Tibial artery (tissue), 4 donors: ENCODE measurements at places on chromosomes 16 and 17.

GRCh38 chr17:2194889-2195335 lies 108.7 kb downstream of the SMG6 start:
- H3K27me3 ChIP-seq: no peaks in the 10 kb centered on the region
- DNase-seq: no peak
- peaks cover 6% of the 10 kb centered on the region for H3K4me1 ChIP-seq
- H3K4me3 ChIP-seq: no peak overlapping the region
- no peak overlapping the region for H3K27ac ChIP-seq
- H3K36me3 ChIP-seq: peaks cover 9% of the 10 kb centered on the region

DNA sequence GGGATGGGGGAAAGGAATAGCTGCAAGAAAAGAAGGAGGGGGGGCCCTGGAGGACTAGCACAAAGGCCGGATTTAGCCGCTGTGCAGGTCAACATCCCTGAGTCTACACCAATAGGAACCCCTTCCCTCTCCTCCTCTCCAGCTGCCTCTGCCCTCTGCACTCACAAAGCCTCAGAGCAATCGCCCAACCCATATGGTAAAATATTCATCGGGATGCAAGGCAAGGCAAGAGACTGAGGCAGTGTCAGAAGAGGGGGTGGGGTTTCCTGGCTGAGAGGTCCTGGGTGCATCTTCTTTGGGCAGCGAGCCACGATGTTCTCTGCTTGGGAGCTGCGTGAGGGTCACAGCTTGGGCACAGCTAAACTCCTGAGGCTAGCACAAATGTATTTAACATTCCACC lies 115.5 kb upstream of the NLRP1 start:
- no peak overlapping the region for H3K4me3 ChIP-seq
- peaks cover 31% of the 10 kb centered on the region for H3K27me3 ChIP-seq
- no peaks in the 10 kb centered on the region for H3K4me1 ChIP-seq
- no peaks in the 10 kb centered on the region for H3K36me3 ChIP-seq
- H3K27ac ChIP-seq: no peak overlapping the region

DNA sequence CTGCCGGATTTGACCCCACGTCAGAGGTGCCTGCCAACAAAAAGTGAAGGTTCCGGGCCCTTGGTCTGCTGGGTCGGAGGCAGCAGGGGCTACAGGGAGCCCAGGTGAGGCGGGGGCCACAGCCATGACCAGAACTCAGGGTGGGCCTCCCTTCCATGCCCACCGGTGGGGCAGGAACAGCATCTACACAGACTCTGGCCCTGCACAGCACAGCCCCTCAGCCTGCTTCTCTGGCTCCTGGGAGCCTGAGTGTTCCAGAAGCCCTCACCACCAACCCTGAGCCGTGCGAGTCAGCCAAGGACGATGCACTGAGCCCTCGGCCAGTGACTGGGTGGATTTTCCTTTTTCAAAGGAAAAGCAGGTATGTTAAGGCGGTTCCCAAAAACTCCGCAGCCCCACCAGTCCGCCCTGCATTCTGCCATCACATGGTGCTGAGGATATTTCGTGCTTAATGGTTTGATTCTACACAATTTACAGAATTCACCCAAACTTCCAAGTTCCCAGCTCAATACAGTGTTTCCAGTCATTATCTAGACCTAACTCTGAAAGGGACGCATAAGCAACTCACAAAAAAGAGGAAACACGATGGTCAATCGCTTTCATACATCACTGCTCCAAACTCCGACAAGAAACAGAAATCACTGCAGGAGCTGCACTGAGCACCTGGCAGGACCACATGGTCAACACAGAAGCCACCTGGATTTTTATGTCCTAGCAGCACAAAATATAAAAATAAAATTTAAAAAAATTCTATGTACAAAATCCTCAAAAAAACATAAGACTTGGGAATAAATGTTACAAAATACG lies 19.4 kb upstream of the C16orf95 start:
- H3K4me1 ChIP-seq: no peaks in the 10 kb centered on the region
- DNase-seq: no peak
- H3K27ac ChIP-seq: no peak overlapping the region
- no peaks in the 10 kb centered on the region for H3K27me3 ChIP-seq

DNA sequence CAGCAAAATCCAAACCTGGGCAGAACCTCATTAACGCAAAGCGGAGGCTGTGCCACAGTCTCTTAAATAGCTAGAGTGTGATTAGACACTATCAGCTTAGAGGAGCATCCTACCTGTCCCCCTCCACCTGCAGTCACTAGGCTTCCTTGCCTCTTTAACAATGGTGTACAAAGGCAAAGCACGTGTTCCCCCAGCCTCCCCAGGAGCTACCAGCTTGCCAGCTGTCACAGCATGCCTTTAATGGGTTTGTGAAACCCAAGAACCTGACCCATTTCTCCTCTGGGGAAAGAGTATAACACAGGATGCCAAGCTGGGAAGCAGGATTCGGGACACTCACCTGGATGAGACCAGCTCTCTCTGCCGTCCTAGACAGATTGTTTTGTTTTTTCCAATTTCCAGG lies 37.2 kb upstream of the TBX2 start:
- H3K27me3 ChIP-seq: no peaks in the 10 kb centered on the region
- no peak for DNase-seq
- H3K4me1 ChIP-seq: no peaks in the 10 kb centered on the region

DNA sequence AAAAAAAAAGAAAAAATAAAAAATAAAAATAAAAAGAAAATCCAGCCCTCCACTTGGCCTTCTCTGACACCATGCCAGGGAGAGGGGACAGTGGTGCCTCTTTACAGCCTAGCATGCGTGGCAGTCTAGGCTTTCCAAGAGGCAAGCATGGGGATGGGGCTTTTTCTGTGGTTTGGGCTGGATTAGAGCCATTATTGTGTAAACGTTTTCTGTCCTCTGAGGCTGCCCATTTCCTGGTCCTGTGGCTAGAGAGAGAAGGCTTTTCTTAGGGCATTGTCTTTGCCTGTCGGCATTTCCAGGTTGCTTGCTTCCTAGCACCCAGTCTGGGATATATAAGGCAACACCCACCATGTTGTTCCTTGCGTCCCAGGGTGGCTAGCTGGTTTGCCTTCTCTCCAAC lies 2.7 kb upstream of the DHRS7B start:
- H3K36me3 ChIP-seq: no peaks in the 10 kb centered on the region
- no peak overlapping the region for H3K4me3 ChIP-seq
- no peaks in the 10 kb centered on the region for H3K27me3 ChIP-seq

GRCh38 chr17:49519781-49520180 lies 24.7 kb downstream of the NGFR start:
- no peaks in the 10 kb centered on the region for H3K36me3 ChIP-seq
- H3K4me1 ChIP-seq: peaks cover 29% of the 10 kb centered on the region
- no peak for DNase-seq
- H3K4me3 ChIP-seq: no peak overlapping the region

GRCh38 chr17:41739661-41740352 lies 5.4 kb upstream of the HAP1 start:
- no peak overlapping the region for H3K4me3 ChIP-seq
- peaks cover 2% of the 10 kb centered on the region for H3K4me1 ChIP-seq
- H3K27me3 ChIP-seq: peaks cover 38% of the 10 kb centered on the region
- DNase-seq: no peak

DNA sequence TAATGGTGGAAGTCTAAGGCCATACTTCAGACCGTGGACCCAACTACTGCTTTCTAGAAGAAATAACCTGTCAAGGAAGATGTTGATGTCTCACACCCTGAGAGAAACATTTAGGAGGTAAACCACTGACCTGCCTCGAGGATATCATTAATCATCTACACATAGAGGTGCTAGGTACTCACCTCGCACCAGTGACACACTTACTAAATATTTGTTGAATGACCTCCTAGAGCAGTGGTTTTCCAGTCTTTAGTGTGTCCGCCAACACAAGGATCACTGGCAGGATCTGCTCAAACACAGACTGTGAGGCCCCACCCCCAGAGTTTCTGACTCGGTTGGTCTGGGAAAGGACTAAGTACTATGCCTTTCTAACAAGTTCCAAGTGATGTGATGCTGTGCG lies 197.4 kb upstream of the CACNG5 start:
- no peak overlapping the region for H3K4me3 ChIP-seq
- no peak for DNase-seq
- no peaks in the 10 kb centered on the region for H3K36me3 ChIP-seq
- H3K27ac ChIP-seq: no peak overlapping the region
- no peaks in the 10 kb centered on the region for H3K27me3 ChIP-seq

DNA sequence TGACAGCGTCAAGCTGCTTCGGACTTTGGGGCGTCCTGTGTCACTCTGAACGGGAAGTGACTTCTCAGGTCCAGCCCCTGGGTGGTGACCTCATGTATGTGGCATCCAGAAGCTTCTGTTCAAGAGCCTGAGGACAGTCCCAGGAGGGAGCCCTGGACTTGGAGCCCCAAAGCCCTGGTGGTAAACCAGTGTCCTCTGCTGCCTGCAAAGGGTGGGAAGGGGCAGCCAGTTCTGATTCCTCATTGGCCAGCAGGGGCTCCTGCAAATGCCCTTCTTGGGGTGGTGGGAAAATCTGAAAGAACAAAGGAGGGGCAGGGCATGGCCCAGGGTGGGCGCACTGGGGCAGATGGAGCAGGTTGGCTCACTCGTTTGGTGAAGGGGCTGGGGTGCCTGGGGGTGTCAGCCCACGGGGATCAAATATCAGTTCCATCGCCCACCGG lies 1.6 kb downstream of the OSGIN1 start:
- peak overlapping the region; percentile 89 for H3K27ac ChIP-seq
- H3K36me3 ChIP-seq: peaks cover 19% of the 10 kb centered on the region
- no peaks in the 10 kb centered on the region for H3K4me1 ChIP-seq
- DNase-seq: peak; percentile 58
- H3K4me3 ChIP-seq: peak overlapping the region; percentile 67
- no peaks in the 10 kb centered on the region for H3K27me3 ChIP-seq

DNA sequence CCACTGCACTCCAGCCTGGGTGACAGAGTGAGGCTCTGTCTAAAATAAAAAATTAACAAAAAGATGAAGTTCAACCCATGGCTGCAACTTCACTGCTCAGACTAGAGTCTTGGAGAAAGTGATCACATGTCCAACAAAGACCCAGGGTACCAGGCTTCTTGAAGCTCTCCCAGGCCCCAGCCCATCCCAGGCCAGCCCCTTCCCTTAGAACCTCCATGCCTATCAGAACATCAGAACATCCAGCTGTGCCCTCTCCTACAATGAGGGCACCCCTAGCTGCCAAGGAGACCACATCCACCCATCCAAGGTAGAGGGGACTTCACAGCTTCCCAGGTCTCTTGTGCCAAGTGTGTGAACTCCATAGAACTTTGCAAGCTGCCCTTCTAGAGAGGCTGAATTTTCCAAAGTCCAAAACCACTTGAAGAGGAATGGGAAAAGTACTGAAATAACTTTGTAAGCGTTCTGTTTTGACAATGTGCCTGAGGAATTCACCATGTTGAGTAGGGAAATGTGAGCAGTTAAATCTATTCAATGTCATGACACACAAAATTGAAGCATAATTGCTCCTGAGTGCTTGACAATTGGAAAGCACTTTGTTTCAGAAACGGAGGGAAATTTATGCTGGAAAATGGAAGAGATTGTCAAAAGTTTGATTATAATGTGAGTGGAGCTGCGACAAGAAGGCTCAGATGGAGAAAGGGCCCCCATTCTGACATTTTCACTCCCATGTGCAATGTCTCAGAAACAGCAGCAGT lies 230.4 kb downstream of the ZNF423 start:
- peak overlapping the region; percentile 13 for H3K27ac ChIP-seq
- no peak overlapping the region for H3K4me3 ChIP-seq
- peaks cover 33% of the 10 kb centered on the region for H3K4me1 ChIP-seq

DNA sequence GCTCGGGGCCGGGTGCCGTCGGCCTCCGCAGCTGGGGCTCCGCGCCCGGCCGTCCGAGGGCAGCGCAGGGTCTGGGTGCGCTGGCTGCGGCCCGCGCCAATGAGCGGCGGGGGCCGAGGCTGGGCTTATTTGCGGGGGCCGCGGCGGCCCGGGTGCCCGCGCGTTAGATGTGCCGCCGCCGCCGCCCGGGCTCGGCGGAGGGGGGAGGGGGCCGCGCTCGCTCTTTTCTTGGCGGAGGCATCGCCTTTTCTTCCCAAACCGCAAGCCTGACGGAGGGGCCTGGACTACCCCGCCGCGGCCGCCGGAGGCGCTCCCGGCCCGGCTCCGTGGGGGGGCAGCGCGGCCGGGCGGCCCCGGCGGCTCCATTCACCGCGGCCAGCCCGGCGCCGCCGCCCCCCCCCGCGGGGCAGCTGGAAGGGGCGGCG lies at the start of gene NOTUM:
NOTUM (minus strand) TSS at position 101 of the 425 bp plus-strand sequence. CDS start 278 bp downstream, outside the sequence.
- no peaks in the 10 kb centered on the region for H3K36me3 ChIP-seq
- peaks cover 10% of the 10 kb centered on the region for H3K27me3 ChIP-seq
- peaks cover 29% of the 10 kb centered on the region for H3K4me1 ChIP-seq
- peak within 1 kb of the TSS; percentile 44 for H3K4me3 ChIP-seq

DNA sequence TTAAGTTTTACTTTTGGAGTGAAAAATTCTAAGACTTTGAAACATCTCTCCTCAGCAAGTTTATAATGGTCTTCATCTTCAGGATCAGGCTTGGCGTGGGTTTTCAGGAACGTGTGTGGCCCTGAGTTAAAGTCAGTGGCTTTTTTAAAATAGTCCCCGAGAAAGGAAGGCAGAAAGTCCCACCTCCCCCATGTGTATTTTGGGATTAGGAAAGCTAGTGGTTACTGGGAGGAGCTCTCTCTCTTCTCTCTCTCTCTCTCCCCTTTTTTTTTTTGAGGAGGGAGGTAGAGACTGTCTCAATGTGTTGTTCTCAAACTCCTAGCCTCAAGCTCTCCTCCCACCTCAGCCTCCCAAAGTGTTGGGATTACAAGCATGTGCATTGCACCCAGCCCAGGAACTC lies 213.2 kb downstream of the IRX3 start:
- H3K36me3 ChIP-seq: no peaks in the 10 kb centered on the region
- no peak overlapping the region for H3K27ac ChIP-seq
- no peak overlapping the region for H3K4me3 ChIP-seq
- H3K4me1 ChIP-seq: no peaks in the 10 kb centered on the region

DNA sequence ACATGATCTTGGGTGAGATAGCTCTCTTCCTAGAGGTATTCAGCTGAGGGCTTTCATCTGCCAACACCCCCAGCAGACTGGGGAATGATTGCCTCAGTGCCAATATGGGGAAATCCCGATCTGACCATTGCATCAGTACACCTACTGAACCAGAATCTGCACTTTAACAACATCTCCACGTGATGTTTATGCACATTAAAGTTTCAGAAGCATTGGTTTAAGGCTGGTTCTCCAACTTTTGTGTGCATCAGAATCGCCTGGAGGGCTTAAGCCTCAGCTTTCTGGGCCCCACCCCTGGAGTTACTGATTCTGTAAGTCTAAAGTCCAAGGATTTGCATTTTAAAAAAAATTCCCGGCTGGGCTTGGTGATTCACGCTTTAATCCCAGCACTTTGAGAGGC lies 123.6 kb upstream of the MED13 start:
- no peak overlapping the region for H3K4me3 ChIP-seq
- no peaks in the 10 kb centered on the region for H3K36me3 ChIP-seq
- no peak for DNase-seq
- H3K27me3 ChIP-seq: no peaks in the 10 kb centered on the region
